ENCODE measurements at places on chromosomes 12 and 14.

GRCh38 chr12:98591209-98591608 is 2.3 kb upstream of the SLC25A3 start:
- DNase-seq, result no peak

DNA sequence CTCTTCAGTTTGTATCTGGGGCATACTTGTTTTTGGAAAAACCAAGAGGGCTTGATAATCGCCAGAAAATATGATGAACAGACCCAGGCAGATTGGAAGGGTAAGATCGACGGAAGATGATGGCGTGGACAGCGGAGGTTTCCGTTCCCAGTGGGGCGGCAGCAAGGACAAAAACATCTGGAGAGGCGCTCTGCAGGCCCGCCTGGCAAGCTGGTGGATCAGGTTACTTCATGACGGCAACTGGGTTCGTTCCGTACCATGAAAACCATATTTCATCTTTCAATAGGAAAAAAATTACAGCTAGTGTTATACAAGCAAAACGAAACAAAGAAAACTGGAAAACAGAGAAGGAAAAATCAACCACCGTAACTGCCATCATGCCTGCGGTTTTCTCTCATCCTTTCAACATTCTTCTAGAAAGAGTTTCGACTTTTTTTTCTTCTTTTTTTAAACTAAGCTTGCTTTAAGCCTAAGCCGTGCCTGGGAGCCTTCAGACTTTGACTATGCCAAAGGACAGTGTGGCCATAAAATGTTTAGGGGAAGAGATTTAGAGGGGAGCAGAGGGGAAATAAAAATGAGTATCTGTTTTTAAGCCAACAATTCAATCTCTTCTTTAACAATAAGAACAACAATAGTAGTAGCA is 210.5 kb downstream of the FOXN3 start:
- DNase-seq, result no peak

DNA sequence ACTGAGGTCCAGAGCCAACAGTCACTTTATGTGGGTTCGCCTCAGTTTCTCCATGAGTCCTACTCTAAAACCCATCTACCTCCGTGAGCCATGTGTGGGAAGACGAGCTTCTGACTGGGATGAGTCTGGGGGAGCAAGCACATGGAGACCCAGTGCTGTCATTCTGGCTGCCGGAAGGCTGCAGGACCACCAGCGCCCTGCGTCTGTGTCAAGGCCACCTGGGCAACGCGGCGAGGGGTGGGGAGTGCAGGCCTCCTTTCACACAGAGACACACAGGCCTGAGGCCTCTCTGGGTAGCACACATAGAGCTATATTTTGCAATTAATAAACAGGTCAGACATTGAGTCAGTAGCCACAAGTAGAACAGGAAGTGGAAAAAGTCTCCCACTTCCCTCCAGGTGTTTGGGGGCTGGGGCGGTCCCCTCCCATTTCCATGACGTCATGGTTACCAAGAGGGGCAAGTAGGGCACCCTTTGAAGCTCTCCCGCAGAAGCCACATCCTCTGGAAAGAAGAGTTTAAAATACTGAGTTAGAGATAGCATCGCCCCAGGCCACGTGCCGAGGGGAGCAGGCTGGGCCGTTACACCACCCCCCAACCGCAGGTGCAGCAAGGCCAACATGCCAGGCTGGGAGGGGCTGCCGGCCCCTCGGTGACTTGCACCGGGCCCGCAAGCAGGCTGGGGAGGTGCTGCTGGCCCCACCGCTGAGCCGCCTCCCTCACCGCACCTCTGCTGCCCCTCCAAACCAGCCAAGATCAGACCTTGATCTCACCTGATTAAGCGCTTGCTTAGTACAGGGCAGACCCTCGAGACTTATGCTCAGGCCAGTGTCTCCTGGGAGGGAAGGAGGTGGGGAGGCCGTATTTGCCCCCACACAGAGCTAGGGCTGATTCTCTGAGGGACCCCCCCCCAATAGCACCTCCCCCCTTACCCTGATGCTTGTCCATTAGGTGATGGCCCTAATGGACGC is 32.7 kb downstream of the DAD1 start:
- peak; percentile 97 for DNase-seq

- DNase-seq, result no peak
Measured at GRCh38 chr14:69719501-69719951, 47.4 kb upstream of the SRSF5 start.

DNA sequence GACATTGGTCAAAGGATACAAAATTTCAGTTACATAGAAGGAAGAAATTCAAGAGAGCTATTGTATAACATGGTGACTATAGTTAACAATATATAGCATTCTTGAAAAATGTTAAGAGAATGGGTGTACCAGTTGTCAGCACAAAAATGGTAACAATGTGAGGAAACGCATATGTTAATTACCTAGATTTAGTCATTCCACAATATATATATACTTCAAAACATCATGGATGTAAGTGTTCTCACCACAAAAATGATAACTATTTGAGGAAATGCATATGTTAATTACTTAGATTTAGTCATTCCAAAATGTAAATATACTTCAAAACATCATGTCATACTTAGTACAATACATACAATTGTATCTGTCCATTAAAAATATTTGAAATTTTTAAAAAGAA is 540.4 kb upstream of the MGAT4C start:
- DNase-seq, result no peak

Data from spleen (tissue), 13 donors.